ENCODE measurements at places on chromosomes 5 and 9. TPM values are rescaled to one million over a fixed set of nuclear protein-coding genes. Genes with fewer than 3 reads are reported as not detected.

The SLC36A2 gene
- polyA plus RNA-seq, result 5.0 TPM

The PHAX gene
- polyA plus RNA-seq, result 86.7 TPM

DNA sequence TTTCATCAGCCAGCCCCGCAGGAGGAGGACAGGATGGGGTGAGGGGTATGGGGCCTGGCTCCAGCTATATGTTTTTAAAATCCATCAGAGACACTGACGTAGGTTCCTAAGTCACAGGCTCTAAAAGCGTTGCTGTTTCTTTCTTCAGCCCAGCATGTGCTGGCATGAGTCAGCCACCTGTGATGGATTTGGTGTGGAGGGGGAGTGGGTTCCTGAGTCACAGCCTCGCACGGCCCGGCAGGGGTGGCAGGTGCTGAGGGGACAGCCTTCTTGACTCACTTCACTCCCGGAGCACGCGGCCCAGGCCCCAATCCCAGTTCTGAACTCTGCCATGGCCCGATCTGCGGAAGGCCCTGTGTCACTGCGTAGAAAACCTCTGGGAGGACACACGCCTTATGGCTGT, 38.8 kb upstream of the RPL26L1 start:
- no peak for DNase-seq

DNA sequence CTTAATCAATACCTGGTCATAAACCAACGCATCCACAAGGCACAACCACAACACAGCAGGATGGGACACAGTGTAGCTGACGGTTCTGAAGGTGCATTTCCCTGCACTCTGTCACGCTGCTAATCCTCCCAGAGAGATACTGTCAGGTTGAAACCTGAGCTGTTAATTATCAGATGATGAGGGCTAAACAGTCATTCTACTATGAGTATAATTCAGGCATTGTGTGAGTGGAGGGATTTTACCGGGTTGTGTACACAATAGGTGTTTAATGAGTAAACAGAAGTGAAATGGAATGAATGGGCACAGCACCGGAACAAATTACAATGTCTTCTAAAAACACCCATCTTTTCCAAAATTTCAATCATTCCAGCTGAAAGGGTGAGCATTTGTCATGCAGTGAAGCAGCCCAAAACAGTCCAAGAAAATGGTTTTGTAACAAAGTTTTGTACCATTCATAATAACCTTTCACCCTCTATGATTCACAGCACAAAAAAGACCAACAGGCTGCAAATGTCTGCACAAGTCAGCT, 71.5 kb downstream of the ABCA1 start:
- no peak for DNase-seq

GRCh38 chr9:19286634-19287188, 56.2 kb downstream of the DENND4C start:
- no peak for DNase-seq

DNA sequence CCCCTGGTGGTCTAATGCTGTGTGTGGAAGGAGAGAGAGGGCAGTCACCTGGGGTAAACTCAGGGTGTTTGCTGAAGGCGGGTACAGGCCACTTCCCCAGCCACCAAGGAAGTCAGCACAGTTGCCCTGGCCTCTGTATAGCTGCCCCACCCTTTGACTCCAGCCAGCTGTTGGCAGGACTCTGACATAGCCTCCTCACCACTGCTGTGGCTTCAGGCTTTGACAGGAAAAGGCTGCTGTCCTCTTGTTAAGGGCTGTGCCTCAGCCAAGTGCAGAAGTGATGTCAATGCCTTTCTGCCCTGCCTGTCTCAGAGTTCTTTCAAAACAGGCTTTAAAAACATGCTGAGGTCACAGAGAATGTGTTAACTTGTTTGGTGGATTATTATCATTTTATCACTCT, 487.2 kb upstream of the KLF4 start:
- no peak for DNase-seq

DNA sequence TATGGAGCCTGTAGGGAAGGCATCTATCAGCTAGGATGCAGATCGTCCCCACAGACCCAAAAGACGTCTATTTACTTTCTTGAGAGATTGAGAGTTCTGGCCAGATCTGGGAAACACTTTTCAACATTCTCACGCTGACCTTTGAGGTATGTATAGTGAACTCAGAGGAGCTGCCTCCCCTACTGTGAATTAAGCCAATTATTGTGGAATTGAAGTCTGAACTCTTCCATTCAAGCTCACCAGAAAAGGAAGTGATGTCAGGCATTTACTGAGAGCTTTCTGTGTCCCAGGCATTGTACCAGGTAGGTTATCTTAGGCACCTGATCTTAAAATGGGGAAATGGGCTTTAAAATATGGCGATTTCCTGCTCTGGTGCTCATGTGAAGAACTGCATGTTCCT, 136.5 kb downstream of the SV2C start:
- DNase-seq, result no peak

- no peak for DNase-seq
Measured at GRCh38 chr5:84227236-84227635, 157.4 kb downstream of the EDIL3 start.

- no peak for DNase-seq
Measured at GRCh38 chr5:143016777-143017516, 246.8 kb downstream of the ARHGAP26 start.

DNA sequence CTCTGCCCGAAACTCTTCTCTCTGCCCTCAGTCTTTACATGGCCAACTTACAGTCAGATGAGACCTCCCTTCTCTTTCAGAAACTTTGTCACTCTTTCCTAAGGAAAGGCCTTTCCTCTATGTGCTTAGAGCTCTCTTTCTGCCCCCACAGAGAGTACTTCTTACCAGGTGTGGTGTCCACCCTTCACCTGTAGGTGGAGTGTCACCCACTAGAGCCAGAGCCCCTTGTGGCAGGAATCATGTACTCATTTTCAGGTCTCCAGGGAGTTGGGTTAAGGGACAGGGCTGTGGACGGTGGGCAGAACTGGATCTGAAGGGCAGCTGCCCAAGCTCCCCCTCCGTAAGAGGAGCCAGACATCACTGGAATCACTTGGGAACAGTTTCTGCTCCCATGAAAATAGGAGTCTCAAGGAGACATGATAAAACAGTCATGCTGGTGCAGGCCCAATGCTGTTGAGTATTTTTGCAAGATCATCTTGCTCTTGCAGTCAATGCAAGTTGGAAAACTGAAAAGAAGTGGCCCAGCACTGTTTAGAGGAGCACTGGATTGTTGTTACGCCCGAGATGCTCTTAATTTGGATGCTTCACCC, 436.7 kb downstream of the ZSWIM6 start:
- DNase-seq, result no peak

DNA sequence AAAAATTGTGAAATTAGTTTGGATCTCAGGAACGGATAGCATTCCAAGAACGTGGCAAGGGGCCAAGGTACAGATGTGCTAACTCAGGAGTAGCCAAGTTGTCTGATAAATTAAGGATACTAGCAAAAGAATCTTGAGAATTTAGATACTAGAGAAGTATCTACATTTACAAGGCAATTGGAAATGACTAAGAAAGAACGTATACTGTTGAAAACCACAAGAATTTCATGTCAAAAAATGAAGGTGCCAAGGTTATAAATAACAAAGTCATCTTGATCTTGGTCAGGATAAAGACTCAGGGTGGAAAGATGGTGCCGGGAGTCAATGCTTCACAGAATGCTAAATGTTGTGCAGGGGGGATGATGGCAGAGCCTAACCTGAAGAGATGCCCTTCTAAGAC, 19.2 kb downstream of the CAPSL start:
- DNase-seq, result no peak

- DNase-seq, result no peak
Measured at GRCh38 chr5:164497311-164498064, 992.1 kb downstream of the MAT2B start.

- DNase-seq, result no peak
Measured at GRCh38 chr5:103942587-103943186, 380.1 kb upstream of the NUDT12 start.

Measured in left renal pelvis (tissue), 4 donors.